ENCODE measurements at places on chromosomes 5 and 9.

- DNase-seq: peak; percentile 90
Measured at GRCh38 chr9:21688108-21689102, 114.0 kb upstream of the MTAP start.

DNA sequence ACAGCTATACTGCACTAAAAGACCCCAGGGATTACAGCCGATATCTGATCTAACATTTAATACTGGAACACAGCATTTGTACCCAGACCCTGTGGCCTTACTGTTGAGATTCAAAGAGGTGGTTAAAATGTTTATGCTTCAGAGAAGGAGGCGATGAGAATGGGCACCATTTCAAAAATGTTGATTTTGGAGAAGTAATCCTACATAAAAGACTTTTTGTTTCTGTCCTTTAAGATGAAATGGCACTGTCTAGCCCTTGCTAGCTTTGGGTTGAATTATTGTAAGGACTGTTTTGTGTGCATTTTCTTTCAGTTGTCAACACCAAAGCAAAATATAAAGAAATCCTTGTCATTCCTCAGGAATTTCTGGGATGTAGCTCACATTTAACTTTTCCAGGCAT, 288.5 kb upstream of the ANKH start:
- DNase-seq: no peak

- DNase-seq: no peak
Measured at GRCh38 chr9:136058084-136058483, 37.0 kb downstream of the NACC2 start.

DNA sequence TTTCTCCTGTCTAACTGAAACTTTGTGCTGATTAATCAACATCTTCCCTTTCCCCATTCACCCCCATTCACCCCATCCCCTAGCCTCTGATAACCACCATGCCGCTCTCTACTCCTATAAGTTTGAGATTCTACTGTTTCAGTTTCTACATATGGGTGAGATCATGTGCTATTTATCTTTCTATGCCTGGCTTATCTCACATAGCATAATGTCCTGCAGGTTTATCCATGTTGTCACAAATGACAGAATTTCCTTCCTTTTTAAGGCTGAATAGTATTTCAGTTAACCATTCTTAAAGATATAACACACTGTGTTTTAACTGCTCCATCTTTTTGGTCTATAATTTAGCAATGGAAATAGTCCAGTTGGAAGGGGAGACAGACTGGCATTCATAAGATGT, 205.1 kb downstream of the SNCAIP start:
- DNase-seq: no peak

- DNase-seq: no peak
Measured at GRCh38 chr5:13378091-13378490, 566.4 kb downstream of the DNAH5 start.

Measured in lung microvascular endothelial cell (primary cell).